ENCODE measurements at places on chromosomes 2 and 18.
A peak's percentile ranks its signal among the peaks of the same experiment; 100 is the strongest.

DNA sequence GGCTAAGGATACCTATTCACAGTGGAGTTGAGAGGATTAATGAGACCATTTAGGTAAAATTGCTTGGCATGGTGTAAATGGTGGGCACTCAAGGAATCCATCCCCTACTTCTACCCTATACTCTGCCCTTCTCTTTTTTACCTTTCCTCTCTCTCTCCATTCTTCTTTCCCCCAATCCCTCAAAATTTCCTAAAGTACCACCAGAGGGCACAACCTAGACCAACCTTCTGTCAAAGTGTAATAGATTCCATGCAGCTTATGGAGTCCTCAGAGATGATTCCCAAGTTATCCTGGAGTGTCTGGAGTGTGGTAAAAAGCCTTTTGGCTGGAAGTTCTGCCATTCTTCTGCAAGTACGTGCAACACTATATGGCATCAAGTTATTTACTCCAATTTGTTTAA, 33.0 kb upstream of the CCDC195 start:
- no peak for DNase-seq

GRCh38 chr2:5764041-5764440, 71.9 kb downstream of the SOX11 start:
- DNase-seq, result no peak

- no peak for DNase-seq
Observed at GRCh38 chr2:22737144-22737543, 647.8 kb upstream of the KLHL29 start.

DNA sequence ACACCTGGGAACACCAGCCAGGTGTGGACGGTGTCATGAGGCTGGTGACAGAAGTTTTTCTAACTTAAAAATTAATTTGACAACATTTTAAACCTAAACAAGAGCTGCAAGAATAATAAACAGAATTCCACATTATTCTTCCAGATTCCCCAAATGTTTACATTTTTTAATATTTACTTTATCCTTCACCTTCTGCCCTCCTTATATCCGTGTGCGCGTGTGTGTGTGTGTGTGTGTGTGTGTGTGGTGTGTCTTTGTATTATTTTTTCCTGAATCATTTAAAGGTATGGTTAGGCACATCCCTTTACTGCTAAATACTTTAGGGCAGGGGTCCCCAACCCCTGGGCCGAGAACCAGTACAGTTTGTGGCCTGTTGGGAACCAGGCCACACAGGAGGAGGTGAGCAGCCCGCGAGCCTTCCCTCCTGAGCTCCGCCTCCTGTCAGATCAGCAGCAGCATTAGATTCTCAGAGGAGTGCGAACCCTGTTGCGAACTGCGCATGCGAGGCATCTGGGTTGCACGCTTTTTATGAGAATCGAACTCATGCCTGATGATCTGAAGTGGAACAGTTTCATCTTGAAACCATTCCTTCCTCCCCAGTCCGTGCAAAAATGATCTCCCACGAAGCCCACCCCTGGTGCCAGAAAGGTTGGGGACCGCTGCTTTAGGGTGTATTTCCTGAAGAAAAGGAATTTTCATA, 16.4 kb upstream of the IL1R2 start:
- DNase-seq, result no peak

GRCh38 chr2:161136696-161137324, 23.4 kb upstream of the TANK start:
- DNase-seq, result no peak

DNA sequence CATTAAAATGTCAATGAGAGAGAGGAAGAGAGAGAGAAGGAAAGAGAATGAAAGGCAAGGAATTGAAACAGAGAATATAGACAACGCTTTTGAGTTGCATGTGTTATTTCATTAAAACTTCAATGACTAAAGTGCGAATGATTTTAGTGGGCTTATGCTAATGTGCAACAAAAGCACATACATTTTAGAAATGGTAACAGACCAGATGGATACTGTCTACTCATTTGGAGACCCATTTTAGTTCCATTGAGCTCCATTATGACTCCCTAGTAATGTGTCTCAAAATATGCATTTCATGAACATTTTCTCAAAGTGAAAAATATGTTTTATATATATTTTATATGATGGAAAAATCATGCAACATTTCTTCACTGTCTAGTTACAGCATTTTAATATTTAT, 622.2 kb upstream of the GCFC2 start:
- no peak for DNase-seq

DNA sequence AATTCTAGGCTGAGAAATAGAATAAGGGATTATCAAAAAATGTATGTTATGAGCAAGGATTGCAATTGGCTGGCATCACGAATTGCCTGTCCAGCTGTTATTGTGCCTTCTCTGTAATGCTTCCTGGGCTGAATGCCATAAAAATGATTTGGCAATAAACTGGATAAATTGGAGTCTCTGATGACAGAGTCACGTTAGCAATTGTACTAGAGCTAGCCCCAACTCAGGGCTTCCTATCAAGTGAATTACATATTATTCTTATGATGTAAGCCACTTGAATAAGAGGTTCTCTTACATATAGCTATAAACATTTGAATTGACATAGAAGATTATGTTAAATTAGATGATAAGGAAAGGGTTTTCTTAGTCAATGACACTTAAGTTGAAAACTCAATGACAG, 607.5 kb upstream of the REG3G start:
- DNase-seq, result no peak

- DNase-seq, result no peak
Observed at GRCh38 chr18:48200631-48201336, 208.4 kb downstream of the ZBTB7C start.

- DNase-seq, result no peak
Observed at GRCh38 chr18:7174344-7175095, 56.4 kb upstream of the LRRC30 start.

- DNase-seq, result no peak
Observed at GRCh38 chr2:9264301-9264700, 57.7 kb downstream of the ASAP2 start.

GRCh38 chr2:173866874-173867618, 98.1 kb downstream of the SP3 start:
- no peak for DNase-seq

DNA sequence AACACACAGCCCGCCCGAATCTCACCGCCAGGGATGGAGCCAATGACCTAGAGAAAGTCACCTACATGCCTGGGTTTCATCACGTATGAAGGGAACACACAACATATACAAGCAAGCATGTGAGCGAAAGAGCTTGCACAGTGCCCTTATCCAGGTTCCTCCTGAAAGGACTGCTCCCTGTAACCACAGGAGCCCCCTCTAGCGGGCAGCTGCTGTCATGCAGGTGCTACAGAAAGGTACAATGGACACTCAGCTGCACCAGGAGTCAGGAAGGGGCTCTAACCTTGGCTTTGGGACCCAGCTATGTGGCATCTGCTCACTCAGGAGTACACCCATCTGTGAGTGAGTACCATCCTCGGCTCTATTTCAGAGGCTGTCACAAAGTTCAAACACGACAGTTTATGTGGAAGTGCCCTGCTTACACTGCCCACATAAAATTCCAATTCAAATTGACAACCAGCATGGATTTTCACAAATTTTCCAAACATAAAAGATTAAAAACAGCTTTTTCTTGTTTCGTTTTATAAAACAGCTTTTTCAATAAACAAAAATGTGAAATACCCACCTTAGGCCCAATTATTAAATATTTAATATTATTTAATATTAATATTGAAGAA, 3.5 kb downstream of the NDUFA10 start:
- peak; percentile 27 for DNase-seq

DNA sequence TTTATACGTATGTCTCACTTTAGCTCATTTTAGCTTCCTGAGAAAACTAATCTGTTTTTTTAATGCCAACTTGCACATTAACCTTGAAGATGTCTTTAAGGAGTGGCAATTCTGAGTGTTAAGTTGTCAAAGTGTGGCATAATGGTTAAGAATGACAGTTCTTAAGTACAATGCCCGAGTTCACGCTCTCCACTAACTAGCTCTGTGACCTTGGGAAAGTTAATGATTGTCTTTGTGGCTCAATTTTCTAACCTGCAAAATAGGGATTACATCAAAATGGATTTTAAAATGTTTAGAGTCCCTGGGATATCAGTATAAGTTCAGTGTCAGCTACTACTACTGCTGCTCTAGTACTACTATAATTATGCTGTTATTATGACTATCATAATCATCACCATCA, 409.7 kb downstream of the SOCS6 start:
- no peak for DNase-seq

- no peak for DNase-seq
Observed at GRCh38 chr2:98026292-98026691, 30.5 kb upstream of the TMEM131 start.

- peak; percentile 30 for DNase-seq
Observed at GRCh38 chr18:13562494-13563029, 163.8 kb downstream of the FAM210A start.

DNA sequence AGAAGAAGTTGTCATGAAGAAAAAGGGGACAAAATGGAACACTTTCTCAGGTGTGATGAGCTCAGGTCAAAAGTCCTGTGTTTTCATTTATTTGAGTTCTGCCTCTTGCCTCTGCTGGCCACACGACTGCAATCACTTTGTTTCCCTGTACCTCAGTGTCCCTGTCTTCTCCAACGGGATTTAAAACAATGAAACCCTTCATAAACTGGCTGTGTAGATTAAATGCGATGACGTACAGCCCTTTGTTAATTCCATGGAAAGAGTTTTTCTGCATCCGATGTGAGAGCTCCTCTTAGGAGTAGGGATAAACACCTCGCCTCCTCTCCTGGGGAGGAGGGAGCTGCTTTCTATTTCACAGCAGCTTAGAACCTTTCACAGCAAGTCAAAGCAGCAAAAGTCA, 51.5 kb upstream of the CNGA3 start:
- DNase-seq, result no peak

DNA sequence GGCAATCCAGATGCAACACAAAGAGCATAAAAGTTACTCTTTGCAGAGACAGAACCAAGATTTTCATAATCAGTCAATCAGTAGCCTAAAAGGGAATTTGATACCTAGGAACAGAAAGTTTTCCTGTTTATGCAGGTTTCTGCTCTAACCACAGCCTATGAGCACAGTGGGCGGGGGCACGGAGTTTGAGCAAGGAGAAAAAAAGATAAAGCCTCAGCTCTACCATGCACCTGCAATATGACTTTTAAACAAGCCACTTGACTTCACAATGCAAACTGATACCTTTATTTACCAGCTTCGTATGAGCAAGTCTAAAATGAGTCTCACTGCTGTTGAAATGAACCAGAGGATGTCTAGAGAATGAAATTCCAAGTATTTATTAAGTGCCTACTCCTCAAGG, 5.6 kb upstream of the LRATD1 start:
- DNase-seq, result no peak

DNA sequence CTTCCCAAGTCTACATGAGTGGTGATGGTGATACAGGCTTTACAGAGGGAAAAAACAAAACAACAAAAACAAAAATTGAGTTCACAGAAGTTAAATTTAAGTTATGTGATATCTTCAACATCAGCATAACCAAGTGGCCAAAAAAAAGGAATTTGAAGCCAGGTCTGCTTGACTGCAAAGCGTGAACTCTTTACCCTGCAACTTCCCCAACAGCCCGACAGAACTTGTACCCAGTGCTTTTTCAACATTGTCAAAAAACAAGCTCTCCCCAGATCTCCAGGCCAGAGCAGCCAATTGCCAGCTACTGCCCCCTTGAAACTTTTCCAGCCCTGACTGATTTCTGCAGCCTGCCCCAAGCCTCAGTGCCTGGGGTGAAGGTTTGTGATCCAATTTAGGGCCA, 76.7 kb downstream of the RNF144A start:
- DNase-seq, result no peak

GRCh38 chr2:216110620-216111019, 1.5 kb downstream of the XRCC5 start:
- no peak for DNase-seq

DNA sequence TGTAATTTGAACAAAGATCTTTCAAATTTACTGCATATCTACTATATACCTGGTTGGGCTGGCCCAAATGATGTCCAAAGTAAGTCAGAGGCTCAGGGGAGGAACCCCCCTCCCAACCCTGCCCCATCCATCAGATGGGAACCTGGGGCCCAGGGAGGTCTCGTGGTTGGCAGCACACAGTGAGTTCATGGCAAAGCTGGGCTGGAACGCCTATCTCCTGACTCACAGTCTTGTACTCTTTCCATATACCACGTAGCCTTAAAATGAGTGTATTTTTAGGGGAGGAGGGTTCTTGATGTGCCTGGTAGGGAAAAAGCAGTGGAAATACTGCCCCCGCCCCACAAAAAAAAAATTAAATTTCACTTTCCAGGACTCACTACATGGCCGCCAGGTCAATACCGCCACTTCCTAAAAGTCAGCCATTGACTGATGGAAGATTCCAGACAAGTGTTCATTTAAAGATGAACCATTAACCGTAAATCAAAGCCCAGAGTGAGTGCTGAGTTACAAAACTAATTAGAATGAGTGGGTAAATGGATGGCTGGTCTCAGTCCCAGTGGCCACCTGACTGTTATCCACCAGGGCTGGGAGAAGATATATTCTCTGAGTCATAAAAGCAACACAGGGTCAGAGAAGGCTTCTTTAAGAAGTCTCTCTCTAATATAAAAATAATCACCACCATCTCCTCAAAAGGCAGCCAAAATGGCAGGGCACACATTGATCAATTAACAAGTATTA, 80.5 kb downstream of the ZBTB7C start:
- DNase-seq, result no peak

GRCh38 chr2:207483066-207483465, 46.7 kb upstream of the CREB1 start:
- DNase-seq, result no peak

DNA sequence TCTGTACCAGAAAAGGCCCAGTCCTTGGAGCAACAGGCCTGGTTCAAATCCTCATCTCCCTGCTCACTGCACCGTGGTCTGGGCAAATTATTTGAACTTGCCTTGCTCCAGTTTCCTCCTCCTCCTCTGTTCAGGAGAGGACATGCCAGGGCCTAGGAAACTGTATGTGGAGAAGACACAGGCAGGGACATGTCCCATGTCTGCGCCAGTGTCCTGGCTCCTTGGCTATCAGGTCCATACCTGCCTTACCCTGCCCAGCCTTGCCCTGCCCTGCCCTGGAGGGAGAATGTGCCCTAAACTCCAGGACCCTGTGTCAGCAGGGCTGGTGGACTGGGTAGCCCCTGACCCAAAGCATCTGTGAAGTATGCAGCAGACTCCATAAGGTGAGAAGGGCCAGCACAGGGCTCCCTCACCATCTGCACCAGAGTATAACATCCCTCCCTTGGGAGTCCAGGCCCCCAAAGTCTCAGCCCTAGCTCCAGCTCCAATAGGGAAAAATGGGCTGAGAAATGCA, 165.3 kb downstream of the GALNT1 start:
- no peak for DNase-seq

- no peak for DNase-seq
Observed at GRCh38 chr18:70284976-70285620, 3.7 kb upstream of the SOCS6 start.
